Hippocampal formation (tissue), 2 donors: ENCODE measurements at places on chromosomes 2 and 18.

GRCh38 chr18:11037533-11038240 lies 111.7 kb downstream of the PIEZO2 start:
- DNase-seq = no peak

GRCh38 chr2:88036606-88037005 lies 19.0 kb downstream of the KRCC1 start:
- DNase-seq = no peak

DNA sequence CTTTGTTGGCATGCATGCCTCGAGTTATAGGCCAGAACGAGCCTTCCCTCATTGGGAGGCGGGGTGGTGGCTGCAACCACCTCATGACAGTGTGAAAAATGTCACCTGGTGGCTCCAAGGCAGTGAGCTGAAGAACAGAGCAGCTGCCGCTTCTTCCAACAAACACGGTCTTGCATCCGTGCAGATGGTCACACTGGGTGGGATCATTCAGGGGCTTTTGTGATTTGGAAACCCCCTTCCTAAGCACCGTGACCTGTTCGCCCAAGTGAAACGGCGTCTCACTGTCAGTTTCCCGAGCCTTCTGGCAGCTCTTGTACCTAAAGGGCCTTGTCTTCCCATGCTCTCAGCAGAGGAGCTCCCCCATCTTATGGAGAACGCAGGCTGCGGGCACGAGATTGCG lies 159.7 kb downstream of the NAPG start:
- no peak for DNase-seq

- no peak for DNase-seq
Measured at GRCh38 chr18:34048423-34048822, 176.3 kb downstream of the NOL4 start.

DNA sequence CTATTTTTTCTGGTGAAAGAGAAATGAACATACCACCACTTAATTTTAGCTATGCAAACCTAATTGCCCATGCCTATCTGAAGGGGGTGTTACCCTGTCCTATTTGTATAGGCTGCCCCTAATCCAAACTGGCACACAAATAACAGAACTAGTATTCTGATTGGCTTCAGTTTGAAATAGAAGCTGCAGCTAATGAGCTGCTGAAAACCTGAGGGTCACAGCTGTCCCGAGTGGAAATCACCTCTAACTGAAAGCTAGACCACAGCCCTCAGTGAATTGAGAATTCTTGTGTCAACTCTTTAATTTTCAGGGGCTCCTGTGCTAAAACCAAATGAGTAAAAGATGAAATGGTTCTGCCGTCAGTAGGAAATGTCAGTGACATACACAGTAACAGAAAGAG lies 28.7 kb downstream of the CCDC141 start:
- DNase-seq = no peak

DNA sequence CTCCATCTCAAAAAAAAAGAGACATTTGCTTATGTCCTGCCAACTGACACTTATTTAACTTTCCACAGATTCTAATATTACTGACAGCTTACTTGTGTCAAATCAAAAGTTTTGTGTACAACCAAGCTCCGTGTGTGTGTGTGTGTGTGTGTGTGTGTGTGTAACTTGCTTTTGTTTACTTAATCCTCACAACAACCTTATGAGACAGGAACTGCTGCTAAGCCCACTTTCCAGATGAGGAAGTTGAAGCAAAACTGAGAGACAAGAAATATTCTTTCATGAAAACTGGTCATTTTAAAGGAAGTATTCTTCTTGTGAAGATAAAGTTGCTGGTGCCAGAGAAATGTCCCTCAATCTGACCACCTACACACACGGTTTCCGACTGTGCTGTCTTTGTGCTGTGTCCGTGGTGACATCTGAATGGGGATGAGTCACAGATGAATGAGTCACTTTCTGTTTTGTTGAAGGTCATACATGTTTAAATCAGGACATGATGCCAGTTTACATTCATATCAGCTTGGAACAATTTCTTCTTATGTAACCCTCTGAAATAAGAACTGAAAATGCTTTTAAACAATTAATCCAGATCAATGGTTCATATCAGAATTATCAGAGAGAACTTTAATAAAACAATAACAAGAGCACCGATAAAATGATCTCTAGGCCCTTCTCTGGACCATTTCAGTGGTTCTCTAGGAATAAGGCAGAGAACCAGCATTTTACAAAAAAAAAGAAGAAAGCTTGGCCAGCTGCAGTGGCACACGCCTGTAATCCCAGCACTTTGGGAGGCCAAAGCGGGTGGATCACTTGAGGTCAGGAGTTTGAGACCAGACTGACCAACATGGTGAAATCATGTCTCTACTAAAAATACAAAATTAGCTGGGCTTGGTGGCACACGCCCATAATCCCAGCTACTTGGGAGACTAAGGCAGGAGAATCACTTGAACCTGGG lies 95.5 kb downstream of the THNSL2 start:
- DNase-seq = no peak

DNA sequence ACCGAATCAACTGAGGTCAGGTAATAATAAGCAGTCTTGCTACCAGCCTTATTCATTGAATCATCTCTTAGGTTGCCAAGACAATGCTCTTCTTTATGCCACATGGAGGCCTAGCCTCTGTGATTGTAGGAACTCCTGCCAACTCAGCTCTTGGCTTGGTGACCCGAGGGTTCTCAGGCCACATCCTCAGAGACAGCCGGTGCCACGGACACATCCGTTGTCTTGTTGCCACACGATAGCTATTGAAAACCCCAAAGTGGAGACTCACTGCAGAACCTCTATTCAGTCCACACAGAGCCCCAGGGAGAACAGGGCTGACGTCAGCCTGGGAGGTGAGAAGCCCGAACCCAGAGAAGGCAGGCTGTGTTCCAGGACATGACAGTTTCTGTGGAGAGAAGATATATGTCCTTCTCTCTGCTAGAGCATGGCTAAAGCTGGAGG lies 53.5 kb upstream of the TGFA start:
- peak; percentile 24 for DNase-seq

DNA sequence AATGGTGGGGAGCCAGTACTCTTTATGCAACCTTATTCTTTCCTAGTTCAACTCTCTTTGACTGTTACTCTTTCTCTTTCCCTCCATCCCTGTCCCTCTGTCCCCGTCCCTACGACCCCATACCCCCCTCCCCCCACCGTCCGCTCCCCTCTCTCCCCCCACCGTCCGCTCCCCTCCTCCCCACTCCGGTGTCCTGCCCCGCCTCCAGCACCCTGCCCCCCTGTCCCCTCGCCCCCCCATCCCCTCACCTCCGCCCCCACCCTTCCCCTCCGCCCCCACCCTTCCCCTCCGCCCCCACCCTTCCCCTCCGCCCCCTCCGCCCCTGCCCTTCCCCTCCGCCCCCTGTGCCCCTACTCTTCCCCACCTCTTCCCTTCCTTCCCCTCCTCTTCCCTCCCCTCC lies 128.4 kb downstream of the LPIN1 start:
- DNase-seq = no peak

GRCh38 chr2:75565472-75566462 lies 5.0 kb upstream of the EVA1A start:
- no peak for DNase-seq

DNA sequence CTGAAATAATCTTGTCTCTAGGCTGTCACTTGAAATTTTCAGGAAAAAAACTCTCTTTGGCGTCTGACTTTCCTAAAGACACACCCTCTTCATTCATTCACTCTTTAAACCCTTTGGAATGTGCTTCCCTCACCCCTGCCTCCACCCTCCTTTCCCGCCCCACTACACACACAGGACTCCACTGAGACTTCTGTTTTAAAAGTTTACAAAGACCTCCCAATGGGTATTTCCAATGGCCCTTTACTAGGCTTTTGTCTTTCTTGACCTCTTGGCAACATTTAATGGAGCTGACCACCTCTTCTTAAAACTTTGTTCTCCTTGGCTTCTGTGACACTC lies 96.1 kb downstream of the RBMS1 start:
- DNase-seq = no peak

- no peak for DNase-seq
Measured at GRCh38 chr18:62732617-62733016, 17.3 kb downstream of the PHLPP1 start.
